Pancreas (tissue), 10 donors: ENCODE measurements at places on chromosomes 7 and 10.

- DNase-seq: no peak
These were observed 224.8 kb downstream of the FGFR2 start for GRCh38 chr10:121373411-121373810.

DNA sequence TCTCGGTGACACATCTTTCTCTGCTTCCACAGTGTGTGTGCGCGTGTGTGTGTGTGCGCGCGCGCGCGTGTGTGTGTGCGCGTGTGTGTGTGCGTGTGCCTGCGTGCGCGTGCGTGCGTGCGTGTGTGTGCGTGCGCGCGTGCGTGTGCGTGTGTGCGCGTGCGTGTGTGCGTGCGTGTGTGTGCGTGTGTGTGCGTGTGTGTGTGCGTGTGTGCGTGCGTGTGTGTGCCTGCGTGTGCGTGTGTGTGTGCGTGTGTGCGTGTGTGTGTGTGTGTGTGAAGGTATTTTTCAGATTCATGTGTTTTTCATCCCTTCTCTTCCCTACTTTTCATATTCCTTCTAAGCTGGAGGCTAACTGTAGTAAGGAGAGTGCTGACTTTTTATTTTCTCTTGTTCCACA lies 148.4 kb downstream of the CREB5 start:
- no peak for DNase-seq

GRCh38 chr10:91104193-91105041 lies 116.0 kb upstream of the PCGF5 start:
- no peak for DNase-seq

DNA sequence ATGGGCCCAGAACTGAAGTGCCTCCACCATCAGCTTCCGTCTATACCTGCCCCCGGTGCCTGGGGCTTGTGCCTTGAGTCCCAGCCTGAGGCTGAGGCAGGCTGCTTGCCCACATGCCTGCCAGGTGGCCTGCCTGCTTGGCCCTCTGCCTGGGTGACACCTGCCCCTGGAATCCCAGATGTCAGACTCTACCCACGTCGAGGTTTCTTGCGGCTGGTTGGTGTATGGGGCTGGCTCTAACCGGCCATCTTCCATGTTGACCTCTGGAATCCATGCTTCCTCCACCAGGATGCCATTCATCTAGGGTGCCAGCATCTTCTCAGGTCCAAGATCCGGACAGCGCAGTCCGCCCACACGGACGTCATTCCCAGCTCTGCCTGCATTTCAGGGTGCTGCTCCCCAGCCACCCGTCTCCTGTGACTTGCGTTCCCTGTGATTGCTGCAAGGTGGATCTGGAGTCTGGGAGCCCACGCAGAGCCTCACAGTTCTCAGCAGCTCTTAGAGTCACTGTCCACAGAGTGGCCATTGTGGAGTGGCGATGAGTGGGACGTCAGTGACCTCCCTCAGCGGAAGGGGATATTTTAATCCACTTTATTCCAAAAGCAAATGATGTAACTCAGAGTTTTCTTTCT lies 298.1 kb downstream of the TCERG1L start:
- no peak for DNase-seq

- no peak for DNase-seq
These were observed 3.1 kb upstream of the UPP1 start for GRCh38 chr7:48085942-48086341.

GRCh38 chr7:93044147-93044810 lies 73.5 kb downstream of the SAMD9 start:
- DNase-seq: no peak

DNA sequence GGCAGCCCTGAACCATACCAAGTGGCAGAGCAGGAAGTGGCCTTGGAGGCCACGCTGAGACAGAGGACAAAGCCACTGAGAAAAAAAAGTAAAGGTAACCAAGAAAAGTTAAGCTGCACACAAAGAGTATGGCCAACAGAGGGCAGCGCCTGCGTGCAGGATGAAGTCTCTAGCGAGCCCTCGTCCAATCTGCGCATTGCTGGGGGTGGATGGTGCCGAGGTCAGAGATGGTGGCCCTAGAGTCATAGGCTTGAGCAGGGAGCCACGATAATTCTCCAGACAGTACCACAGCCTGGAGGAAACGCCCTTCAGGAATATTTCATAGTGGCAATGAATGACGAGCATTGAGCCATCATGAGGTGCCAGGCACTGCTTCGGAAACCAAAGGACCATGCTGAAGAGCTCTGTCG lies 9.7 kb downstream of the ATP6V0E2 start:
- DNase-seq: peak; percentile 79

- DNase-seq: no peak
These were observed 82.0 kb downstream of the ARL4A start for GRCh38 chr7:12769444-12769843.

DNA sequence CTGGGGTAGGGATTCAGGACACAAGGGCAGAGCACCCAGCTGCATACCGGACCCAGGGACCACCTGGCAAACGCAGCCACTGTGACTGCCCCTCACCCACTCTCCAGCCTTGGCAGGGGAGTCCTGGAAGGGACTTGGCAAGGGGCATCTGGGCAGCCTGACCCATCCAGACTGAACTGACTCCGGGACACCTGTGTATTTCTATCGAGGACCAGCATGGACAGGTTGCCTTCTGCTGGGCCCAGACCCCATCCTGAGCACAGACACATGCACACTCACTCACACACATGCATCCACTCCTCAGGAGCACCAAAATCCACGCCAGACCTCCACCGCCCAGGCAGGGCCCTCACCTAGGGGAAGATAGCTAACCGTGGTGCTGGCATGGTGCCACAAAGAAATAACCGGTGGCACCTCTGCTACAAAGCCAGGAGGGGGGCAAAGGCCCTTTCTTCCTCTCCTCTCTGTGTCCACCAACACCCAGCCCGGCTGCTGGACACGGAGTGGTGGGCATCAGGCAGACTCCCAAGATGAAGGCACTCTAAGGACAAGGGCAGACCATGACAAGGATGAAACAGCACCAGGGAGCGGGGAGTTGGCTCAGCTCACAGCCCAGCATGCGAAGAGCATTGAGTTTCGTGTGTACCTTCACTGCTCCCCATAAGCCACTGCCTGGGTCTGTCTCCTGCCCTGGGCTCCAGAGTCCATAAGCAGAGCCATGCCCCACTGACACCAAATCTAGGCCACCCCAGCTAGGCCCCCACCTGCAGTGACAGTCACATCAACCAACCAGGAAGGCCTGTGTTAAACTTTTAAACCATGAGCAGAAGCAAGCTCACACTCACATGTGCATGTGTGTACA lies 35.3 kb downstream of the KCNH2 start:
- DNase-seq: peak; percentile 48

DNA sequence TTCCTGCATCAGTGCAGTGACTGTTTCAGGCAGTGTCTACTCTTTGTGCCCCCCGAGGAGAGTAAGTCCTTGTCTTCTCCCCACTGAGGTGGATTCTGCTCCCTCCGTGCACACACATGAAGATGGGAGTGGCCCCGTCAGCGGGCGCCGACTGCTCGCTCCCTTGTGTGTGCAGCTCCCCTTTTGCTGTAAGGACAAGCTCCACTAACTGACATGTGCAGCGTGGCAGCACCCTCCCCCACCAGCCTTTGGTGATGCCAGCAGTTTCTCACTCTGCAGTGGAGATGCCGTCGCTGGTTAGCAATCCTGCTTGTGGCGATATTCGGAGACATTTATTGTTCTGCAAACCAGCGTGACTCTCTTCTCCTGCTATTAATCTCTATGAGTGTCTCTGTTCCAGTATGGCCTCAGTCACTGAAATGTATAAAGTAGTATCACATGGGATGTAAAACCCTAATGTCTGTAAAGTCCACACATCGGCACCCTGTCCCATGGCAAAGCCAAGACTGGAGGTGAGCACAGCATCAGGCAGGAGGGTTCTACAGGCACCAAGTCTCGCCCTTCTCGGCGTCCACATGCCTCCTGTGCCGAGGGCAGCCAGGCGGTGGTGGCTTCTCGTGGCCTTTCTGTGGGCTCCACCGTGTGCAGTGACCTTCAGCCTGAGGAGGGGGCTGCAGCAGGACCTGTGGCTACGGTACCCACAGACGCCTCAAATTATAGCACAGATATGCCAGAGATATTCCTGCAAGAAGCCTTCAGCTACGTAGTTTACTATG lies 202.7 kb downstream of the EBF3 start:
- DNase-seq: no peak

DNA sequence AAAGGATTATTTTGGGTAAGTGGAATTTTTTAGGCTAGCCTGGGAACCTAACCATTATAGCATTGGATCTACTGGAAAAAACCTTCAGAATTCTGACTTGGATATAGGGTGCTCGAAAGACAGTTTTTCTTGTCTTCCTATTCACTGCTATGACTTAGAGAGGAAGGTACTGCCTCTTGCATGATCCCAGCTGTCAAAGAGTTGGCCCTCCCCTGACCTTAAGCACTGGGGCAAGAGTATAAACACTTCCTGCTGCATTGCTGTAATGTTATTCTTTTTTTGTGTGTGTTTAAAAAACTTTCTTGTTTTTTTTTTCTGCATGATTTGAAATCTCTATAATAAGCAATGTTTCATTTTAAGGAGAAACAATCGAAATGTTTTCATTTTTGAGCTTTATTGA lies 113.0 kb downstream of the LRMDA start:
- DNase-seq: no peak

DNA sequence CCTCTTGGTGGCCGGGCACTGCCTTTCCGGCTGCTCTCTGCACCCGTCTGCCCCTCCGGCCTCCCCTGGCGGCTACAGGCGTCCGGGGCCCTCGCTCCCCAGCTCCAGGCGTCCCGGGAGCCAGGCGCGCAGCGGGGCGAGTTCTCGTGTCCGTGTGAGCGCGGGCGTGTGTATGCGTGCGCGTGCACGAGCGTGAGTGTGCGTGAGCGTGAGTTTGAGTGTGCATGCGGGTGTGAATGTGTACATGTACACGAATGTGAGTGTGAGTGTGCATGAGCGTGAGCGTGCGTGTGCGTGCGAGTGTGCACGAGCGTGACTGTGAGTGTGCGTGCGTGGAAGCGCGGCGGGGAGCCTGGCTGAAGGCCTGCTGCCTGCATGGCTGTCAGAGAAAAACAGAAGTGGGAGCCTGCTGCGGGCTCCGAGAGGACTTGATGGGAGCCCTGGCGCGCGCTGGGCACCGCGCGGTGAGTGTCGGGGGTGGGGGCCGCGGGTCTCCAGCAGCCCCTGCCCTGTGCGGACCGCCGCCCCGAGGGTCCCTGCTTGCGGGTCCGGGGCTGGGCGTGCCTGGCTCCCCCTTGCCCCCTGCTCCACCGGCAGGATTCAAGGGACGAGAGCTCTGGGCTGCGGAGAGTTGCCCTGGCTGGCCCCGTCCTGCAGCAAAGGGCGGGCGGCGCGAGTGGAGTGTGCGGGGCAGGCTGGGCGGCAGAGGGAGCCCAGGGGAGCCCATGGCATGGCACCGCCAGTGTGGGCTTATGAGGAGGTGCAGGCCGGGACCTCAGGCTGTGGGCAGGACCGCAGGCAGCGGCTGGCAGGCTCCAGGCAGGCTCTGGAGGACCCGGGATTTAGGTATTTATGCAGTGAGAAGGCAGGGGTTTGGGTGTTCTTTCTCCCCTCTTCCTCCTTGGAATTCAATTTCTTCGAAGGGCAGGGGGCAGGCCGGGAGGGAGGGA lies 75.8 kb upstream of the EN2 start:
- no peak for DNase-seq

DNA sequence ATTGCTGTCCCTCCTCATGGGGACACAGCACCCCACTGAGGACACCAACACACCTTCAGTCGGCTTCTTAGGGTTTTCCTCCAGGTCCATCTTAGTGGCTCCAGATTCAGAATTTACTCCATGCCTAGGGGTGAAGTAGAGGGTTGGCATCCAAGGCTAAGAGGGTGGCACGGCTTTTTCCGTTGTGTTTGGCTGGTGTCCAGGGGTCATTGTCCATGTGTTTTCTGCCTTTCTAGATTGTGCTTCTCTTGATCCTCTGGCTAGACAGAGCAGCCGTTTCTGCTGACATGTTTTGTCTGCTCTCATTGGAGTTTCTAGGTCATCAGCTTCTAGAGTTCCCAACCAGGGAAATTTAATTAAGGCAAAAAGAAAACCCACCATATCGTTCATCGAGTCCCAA lies 291.6 kb upstream of the CELF2 start:
- no peak for DNase-seq

DNA sequence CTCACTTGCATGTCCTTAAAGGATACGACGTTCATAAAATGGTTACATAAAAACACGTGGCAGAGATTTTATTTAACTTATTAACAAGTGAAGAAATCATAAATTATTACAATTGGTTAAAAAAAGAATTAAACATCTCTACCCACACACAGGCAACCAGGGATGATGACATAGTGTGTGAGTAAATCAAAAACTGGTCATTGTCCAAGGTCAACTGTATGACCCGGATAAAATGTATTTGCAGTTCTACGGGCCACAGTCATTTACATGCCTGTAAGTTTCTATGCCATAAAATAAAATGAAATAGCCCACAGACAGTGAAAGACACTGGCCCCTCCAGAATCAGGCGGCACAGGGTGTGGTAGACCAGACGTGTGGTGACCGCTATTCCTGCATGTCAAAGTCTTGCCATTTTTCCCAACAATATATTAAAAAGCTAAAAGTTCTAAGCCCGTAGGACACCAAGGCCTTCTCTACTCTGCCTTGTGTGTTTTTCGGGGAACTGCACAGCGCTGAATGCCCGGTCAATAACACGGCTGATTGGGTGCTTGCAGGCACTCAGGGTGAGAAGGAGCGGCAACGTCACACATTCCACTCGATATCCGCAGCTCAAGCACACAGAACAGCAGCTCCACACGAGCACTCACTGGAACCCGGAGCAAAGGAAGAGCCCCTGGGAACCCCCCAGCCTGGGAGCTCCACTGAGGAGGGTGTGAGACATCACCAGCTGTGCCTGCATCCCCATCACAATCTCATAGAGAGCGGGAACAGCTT lies 143.3 kb upstream of the PPP2R2D start:
- DNase-seq: no peak

- DNase-seq: peak; percentile 84
These were observed at the start of gene JCAD for GRCh38 chr10:30059209-30060107. JCAD (minus strand) TSS chr10:30059586; CDS start chr10:30047812, 11,774 bp downstream.
